ENCODE measurements at places on chromosomes 5 and 9. TPM values are rescaled to one million over a fixed set of nuclear protein-coding genes. Genes with fewer than 3 reads are reported as not detected.

SPARC gene
- total RNA-seq = 4.1 TPM

GRCh38 chr9:21687351-21687750 lies 115.1 kb upstream of the MTAP start:
- no peak overlapping the region for H3K4me3 ChIP-seq
- DNase-seq = no peak
- no peaks in the 10 kb centered on the region for H3K36me3 ChIP-seq
- H3K27ac ChIP-seq = no peak overlapping the region
- no peaks in the 10 kb centered on the region for H3K4me1 ChIP-seq
- H3K27me3 ChIP-seq = no peaks in the 10 kb centered on the region

OSMR gene
- not detected for total RNA-seq

IL17B gene
- total RNA-seq = not detected

GRCh38 chr5:81856948-81857928 lies 106.3 kb upstream of the SSBP2 start:
- H3K4me3 ChIP-seq = no peak overlapping the region
- H3K27ac ChIP-seq = no peak overlapping the region
- DNase-seq = no peak
- H3K27me3 ChIP-seq = no peaks in the 10 kb centered on the region
- H3K4me1 ChIP-seq = peaks cover 5% of the 10 kb centered on the region
- H3K36me3 ChIP-seq = no peaks in the 10 kb centered on the region
